ENCODE measurements at places on chromosomes 5 and 9.

DNA sequence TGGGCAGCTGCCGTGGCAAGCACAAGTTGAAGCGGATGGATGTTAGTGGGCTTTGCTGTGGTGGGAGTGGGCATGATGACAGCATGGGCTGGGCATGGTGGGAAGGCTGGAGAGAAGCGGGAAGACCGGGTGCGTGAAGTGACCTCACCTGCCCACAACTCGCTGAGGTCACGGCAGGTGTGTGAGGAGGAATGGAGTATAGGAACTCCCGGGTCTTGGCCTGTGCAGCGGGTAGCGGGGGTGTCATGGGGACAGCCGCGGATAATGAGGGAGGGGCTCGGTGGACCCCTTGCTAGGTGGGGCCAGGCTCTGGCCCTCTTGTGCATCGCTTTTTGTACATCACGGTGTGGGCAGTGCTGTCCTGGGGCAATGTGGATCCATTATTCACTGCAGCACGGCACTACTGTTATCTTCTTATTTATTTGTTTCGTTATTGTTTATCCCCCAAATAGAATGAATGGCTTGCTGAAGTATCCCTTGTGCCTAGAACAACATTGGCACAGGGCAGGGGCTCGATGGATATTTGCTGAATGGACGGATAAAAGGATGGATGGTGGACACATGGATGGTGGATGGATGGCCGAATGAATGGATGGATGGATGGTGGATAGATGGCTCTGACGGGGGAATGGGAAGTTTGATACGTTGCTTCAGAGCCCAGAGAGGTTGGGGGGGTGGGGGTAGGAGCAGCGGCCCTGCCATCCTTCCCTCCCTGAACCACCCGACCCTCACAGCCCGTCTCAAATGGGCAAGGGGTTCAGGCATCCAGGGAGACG, 14.6 kb downstream of the PROP1 start:
- no peak for DNase-seq

DNA sequence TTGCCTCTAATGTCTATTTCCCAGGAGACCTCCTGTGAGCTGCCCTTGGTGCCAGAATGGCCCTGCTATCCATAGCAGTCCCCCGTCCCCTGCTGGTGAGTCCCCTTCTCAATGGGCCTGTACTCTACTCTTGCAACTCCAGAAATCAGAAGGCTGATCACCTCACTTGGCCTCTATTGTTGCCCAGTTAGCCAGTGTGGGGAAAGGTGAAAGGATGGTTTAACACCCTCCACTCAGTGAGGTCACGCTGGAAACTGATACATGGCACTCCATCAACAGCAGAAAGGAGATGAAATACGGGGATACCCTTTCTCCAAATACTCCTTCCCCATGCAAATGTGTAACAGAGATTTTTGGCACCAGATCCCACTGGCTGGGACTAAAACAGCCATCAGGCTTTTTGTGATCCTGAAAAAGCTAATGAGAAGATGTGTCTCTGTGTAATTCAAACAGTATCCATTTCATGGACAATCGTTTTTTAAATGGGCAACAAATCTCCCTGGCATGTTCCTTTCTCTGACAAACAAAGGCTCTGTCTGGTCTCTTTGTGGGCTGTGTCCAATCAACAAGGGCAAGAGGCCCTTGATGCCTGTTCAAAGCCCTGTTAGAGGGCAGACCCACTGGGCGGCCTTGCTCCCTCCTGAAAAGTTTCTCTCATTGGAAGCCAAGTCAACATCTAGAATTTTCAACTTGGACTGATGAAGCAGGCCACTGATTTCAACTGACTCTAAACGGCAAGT, 343.7 kb downstream of the SPOCK1 start:
- DNase-seq = no peak

DNA sequence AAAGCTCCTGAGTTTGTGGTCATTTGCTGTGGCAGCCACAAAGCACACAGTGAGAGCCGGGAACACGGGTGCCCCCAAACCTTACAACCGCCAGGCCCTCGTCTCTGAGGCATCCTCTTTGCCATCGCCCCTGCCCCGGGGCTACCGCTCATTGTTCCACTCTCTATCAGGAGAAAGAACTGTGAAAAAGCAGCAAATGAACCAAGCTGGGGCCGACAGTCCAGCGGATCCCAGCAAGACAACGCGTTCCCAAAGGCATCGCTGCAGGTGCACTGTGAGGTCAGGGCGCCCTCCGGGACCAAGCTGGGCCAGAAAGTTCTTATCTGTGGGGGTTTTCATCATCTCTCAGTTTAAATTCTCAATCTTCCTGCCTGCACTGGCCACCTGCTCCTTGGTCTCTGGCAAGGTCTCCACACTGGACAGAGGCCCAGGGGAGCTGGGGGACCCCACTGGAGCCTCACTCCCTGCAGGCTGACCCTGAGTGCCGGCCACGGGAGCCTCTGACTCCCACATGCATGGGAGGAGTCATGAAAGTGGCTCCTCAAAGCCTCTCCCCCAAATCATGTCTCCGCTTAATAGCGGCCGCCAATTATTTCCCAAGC, 32.1 kb downstream of the VAV2 start:
- DNase-seq = no peak

- DNase-seq = peak; percentile 7
Observed at GRCh38 chr5:95152535-95152934, 132.4 kb downstream of the MCTP1 start.

DNA sequence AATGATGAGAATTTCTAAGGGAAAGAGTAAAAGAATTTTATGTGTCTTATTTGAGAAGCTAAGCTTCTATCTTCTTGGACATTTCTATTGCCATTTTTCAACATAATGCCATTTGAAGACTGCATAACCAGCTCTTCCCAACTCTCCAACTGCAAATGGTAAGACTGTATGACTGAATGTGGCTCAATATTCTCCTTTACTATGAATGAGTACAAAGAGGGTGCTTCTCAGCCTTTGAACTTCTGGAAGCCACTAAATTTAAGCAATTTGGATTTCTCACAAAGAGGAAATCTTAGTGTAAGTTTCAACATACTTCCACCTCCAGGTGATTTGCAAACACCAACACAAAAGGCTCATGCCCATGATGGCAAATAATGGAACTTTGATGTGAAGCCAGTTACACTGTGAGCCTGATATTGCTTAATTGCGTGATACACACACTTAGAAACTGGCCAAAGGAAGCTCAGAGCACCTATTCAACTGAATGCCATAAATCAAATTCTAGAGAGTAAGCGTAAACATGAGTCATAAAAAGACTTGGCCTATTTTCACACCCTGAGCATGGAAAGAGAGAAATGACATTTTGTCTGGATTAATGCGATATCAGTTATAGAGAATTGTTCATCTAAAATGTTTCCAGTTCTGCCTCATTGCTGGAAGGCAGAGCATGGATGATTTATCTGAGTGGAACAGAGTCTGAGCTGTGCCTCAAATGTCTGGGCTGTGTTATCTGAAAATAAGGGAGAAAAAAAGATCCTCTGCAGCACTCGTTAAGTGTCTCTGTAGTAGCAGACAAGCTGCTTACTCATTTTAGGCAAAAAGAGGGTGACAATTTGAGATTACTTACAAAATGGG, 145.3 kb downstream of the PLK2 start:
- no peak for DNase-seq

GRCh38 chr5:141908796-141909195, 14.9 kb upstream of the DELE1 start:
- DNase-seq = no peak

- no peak for DNase-seq
Observed at GRCh38 chr5:65923339-65923738, 3.0 kb upstream of the ERBIN start.

GRCh38 chr5:79774171-79774854, 84.7 kb downstream of the CMYA5 start:
- DNase-seq = no peak

GRCh38 chr5:34719029-34719428, 62.9 kb downstream of the RAI14 start:
- DNase-seq = no peak

DNA sequence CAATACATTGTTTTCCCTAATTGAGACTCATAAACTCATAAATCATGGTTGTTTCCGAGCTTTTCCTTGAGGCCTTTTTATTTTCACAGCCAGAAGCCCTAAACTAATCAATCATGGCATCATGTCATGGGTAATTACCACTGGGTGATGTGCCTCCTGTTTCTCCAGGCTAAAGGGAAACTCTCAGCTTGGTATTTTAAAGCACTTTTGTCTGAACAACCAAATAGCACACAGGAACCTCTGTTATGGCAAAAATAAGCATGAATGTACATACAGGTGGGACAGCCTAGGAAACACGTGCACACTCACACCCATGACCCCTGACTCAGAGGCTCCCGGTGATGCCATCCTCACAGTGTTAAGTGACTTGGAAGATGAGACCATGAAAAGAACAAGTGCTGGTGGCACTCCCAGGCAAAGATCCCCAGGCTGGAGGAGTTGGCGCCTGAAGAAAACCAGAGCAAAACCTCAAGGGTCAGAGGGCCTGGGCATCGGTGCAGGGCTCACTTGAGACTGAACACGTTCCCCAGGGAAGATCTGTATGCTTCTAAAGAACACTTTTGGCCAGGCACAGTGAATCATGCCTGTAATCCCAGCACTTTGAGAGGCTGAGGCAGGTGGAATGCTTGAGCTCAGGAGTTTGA, 154.3 kb downstream of the ROR2 start:
- DNase-seq = no peak

- DNase-seq = no peak
Observed at GRCh38 chr5:37769840-37770239, 70.0 kb downstream of the GDNF start.

DNA sequence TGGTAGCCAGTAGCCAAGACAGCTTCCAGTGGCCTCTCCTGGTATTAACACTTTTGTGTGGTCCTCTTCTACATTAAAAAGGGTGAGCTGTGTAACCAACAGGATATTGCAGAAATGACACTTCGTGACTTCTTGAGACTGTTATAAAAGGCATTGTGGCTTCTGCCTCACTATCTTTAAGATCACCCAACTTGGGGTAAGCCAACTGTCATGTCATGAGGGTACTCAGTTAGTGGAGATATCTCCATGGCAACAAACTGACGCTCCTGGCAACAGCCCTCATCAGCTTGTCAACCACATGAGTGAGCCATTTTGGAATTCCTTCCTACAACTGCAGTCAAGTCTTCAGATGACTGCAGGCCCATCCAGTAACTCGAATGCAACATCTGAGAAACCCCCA, 121.7 kb downstream of the DEPDC1B start:
- no peak for DNase-seq

DNA sequence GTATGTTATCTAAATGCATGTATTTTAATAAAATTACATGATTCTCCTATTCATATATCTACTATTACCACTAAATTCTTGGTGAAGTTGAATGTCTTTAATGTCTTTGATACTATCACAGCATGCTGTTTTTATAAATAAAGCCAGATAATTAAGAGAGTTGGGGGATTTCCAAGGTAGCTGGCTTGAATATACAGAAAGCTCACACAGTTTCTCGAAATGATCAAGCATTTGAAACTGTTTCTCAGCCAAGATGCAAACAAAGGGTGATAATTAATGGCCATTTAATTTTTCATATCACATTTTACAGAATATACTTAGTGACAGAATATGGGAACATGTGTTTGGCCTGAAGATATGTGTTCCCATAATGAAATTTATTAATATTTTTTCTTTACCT, 145.6 kb upstream of the CDH12 start:
- no peak for DNase-seq

DNA sequence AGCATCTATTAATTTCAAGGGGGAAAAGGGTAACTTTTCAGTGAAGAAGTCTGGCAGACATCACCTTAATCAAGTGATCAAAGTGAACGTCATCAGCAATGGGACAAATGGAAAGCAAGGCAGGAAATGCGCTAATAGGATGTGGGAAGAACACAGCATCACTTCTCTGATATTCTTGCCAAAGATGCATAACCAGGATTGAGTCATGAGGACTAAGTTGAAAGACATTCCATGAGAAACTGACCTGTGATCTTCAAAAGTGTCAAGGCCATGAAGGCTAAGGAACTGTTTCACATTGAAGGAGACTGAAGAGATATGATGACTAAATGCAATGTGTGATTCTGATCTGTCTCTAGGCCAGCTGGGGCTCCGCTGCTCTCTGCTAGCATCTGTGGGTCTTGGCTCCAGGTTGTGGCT, 92.9 kb downstream of the NDFIP1 start:
- DNase-seq = no peak

- no peak for DNase-seq
Observed at GRCh38 chr5:63249960-63250359, 671.3 kb downstream of the LRRC70 start.

- no peak for DNase-seq
Observed at GRCh38 chr5:83937837-83938236, 217.2 kb upstream of the HAPLN1 start.

- DNase-seq = no peak
Observed at GRCh38 chr5:55564721-55565120, 30.0 kb upstream of the PLPP1 start.

- DNase-seq = no peak
Observed at GRCh38 chr9:30362373-30362772, 2022.1 kb upstream of the ACO1 start.

GRCh38 chr5:97418462-97418861, 235.4 kb upstream of the RIOK2 start:
- DNase-seq = no peak

DNA sequence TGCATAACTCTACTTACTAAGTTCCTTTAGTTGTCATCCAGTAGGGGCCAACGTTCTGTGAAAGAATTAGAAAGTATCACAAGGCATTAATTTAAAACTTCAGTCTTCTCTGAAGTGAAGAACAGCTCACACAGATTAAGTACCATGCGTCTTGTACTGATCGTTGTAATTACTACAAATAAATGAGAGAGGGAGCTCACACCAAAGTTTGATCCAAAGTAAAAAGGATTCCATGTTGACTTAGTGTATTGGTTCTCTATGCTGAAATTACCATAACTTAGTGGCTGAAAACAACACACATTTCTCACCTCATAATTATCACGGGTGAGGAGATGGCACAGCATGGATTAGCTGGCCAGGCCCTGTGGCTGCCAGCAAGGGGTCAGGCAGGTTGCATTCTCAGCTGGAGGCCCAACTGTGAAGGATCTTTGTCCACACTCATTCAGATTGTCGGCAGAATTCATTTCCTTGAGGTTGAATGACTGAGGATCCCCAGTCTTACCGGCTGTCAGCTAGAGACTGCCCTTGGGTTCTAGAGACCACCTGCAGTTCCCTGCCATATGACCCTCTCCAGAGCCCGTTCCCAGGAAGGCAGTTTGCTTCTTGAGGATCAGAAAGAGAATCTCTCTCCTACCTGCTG, 169.1 kb downstream of the YTHDC2 start:
- DNase-seq = peak; percentile 66

- no peak for DNase-seq
Observed at GRCh38 chr9:88266416-88266815, 121.8 kb upstream of the SPIN1 start.

DNA sequence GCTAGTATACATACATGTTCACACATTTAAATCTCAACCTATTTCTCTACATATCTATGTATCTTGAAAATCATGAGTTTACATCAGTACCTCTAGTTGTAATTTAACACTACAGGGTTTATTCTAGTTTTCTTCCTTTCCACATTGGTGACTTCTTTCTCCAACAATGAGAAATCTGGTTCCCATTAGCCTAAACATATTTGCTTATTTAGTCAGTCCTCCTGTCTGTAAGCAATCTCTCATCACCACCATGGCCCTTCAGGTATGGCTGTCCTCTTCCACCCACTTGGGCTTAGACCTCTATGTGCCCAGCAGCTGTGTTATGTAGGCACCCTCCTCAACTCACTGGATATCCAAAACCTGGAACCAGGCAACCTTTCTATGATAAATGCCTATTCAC, 8.0 kb upstream of the SPATA31D1 start:
- no peak for DNase-seq

GRCh38 chr5:60943624-60944023, 1.2 kb downstream of the ERCC8 start:
- DNase-seq = no peak

- no peak for DNase-seq
Observed at GRCh38 chr5:74693191-74693590, 8.2 kb downstream of the HEXB start.
